ENCODE measurements at places on chromosomes 5 and 9.
A peak's percentile ranks its signal among the peaks of the same experiment; 100 is the strongest.

GRCh38 chr9:132982458-132982857 is 4.0 kb downstream of the GFI1B start:
- no peak for DNase-seq

DNA sequence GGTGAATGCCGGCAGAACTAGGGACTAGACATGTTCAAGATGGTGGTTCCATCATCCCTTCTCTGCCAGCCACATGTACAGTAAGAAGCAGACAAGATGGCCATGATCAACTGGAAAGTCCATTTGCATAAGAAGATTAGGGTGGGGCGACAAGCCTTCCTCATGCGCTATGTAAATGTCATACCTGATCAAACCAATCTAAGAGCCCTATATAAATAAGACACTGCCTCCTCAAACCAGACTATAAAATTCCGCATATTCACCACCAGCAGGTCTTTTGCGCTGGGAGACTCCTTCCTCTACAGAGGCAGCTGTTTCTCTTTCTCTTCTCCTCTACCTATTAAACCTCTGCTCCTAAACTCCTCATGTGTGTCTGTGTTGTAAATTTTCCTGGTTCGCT is 53.8 kb downstream of the TIMD4 start:
- no peak for DNase-seq

GRCh38 chr5:139046551-139046950 is 151.6 kb downstream of the SIL1 start:
- no peak for DNase-seq

DNA sequence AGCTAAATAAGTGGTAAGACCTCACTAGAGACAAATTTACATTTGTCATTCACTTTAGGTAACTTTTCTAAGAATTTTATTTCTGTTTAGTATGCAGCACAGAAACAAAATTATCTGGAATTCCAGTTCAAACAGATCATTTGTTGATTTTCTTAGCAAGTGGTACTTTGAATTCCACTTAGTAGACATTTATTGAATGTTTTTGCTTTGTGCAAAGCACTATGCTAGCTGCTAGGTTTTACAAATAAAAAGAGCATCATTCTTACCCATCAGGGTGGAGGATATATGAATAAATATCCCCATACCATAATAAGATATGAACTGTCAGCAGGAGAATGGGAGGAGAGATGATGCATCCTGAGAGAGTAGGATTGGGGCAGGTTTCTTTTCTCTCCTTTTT is 35.4 kb downstream of the GNG10 start:
- no peak for DNase-seq

DNA sequence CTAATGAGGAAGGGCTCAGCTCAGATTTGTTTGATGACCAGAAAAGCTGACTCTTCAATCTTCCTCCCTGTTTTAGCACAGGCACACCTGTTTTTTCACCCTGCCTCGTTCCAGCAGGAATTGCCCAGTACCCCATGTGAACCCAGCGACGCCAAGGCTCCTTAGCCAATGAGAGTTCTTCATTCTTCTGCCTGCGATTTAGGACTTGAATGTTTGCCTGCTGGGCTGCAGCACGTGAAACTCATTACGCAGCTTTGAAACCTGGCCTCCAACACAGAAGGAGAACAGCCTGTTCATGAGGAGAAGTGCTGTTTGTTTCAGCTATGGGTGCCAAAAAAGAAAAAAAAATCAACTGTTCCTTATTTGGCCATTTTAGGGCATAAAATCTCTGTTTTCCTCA is 315.5 kb downstream of the TRPM3 start:
- no peak for DNase-seq

DNA sequence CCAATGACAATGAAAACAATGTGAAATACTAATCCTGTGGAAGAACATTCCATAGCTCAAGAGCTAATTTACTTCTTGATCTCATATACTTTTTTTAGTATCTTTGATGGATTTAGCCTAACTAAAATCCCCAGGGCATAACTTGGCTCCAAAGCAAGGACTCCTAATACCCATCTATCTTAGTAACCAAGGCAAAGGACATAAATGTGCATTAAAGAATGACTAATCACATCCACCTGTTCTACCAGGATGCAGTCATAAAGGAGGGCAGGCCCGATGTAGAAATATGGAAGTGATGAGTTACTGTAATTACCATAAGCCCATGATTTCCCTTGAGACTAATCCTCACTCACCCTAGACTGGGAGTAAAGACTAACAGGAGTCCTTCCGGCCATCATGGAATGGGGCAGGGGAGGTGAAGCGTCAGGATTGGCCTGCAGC is 56.9 kb downstream of the KIF24 start:
- no peak for DNase-seq

GRCh38 chr9:123735376-123735775 is 194.6 kb downstream of the DENND1A start:
- no peak for DNase-seq

DNA sequence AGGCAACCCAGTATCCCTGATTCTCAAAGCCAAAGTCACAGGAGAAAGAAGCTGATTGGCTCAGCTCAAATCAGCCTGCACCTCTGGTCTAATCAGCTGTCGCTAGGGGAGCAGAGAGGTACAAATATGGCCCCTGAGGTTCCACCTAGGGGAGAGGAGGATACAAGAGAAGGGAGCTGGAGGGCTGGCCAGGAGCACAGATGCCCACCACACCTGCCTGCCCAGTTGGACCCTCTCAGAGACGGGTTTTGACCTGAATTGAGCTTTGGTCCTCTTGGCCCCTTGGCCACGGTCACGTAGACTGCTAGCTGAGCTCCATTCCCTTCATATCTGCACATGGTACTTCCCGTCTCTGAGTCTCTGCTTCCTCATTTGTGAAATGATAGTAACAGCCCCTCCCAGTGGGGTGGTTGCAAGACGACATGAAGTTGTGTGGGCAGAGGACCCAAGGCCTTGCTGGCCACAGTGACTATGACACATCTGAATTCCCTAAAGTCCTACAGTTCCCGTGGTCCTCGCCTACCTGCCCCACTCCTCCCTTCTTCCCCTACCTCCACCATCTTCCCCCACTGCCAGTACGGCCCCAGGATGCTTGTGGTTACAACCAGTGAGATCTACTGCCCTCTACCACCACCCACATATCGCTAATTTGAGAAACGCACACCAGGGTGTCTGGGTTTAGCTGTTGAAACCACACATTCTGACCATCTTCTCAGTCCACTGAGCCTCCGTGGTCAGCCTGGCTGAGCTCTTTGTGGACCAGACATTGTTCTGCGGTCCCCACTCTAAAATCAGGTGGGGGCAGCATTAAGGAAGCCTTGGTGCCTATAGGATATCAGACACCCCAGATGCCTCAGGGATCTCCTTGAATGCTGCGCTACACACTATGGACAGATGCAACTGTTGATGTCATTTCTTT is 60.3 kb upstream of the NEK6 start:
- DNase-seq = no peak

DNA sequence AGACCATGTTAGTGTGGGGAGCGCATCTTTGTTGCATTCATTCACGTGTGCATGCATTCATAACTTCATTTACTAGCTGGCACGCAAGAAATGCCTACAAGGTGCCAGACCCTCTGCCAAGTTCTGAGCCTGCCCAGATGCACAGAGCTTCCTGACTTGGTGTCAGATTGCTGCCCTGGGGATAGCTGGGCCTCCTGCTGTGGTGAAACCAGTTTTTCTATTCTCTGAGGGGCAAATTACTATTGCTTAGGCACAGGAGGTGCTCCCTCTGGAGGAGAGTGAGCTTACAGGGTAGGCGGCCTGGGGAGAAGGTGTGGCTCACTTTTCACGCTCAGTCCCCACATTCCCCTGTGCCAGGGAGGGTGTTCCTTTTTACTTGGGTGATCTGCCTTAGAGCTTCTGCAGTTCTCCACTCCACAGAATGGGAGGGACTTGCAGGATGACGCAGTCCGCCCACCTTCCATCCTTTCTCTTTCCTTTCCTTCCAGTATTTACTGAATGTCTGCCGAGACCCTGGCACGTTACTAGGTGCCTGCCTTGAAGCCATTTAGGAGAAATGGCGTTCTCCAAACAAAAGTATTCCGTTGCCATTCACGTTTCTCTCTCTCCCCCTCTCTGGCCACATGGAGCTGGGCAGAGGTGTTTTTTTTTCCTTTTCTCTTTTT is 27.9 kb upstream of the CTNNA1 start:
- peak; percentile 76 for DNase-seq

DNA sequence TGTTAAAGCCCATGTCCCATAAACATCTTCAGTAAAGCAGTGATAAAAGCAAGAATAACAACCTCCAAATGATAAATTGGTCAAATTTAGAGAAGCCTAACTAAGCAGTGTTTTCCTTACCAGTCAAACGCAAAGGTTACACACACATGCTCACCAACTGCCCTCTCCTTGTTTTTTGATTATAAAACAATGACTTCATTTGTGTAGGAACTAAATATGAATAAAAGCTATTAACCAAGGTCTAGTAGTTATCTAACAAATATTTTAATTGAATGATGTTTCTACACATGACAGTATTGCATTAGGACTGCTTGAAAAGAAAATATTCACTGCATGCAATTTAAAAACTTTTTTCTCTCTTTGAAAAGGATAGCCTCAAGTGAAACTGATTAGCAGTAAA is 36.7 kb downstream of the PCA3 start:
- no peak for DNase-seq

DNA sequence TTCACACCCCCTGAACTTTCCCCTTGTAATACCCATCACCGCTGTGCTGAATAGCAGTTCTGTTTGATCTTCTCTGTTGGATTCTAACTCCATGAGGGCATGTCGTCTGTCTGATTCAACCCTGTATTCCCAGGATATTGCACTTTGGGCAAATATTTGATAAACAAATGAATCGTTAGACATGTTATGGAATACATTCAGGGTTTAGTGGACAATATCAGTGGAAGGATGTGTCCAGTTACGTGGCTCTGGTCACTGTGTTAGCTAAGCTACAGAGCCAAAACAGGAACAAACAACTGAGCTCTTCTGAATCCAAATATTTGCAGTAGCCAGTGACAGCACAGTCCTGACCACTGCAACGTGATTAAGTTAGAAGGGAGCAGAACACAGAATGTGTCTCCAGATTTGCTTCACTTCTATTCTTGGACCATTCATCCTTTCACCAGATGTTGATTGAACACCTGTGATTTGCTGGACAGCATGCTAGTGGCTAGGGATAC is 13.2 kb downstream of the ANGPTL2 start:
- DNase-seq = no peak

DNA sequence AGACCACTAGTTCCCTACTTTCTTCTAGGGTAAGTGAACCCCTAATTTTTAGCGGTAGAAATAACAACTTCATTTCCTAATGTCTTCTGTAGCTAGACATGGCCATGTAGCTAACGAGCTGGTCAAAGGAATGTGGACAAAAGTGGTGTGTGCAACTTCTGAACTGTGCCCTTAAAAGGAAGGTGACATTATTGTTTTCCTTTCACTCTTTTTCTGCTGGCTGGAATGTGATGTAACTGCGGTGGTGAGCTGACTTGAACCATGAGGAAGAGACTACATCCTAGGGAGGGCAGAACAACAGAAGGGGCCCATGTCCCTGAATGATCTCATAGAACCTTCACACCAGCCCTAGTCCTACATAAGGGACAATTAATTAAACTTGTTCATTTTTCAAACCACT is 1.3 kb upstream of the SNX2 start:
- DNase-seq = no peak

DNA sequence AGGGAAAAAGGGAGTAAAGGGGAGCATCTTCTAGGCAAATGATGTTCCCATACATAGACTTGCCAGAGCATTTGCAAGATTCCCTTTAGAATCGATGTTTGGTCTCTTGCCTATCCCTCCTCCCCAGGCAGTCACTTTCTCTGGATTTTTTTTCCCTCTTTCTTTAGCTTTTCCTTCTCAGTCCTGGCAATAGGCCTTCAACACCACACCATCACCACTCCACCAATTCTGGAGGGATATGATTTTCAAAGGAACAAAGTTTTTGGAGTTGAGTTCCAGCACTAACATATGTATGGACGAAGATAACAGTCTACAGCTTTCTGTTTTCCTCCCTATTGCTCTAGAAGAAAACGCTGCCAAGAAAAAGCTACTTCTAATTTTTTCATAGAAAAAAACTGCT is 377.4 kb downstream of the PDE4D start:
- no peak for DNase-seq

DNA sequence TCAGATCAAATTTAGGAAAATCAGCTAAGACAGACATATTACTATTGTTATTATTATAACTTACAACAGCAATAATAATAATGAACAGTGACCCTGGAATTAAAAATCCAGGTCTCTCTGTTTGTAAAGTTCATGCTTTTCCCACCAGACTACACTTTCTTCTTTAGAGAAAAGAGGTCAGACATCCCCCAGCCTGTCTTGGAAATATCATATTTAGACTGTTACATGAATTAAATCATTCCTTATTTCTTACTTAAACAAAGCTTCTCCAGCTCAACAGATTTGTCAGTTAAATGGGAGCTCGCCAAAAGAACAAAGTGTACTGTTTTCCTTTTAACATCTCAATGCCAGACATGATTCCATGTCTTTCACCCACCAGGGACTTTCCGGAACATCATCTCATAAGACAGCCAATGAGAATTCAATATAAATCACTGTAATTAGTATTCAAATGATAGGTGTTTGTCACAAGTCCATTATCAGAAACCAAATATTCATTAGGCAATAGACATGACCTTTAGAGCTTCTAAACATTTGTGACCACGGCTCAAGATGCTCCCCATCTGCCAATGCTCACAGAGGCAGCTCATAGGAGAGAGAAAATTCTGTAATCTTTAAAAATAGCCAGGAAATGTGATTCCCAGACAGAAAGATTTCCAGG is 351.9 kb downstream of the ENC1 start:
- no peak for DNase-seq

DNA sequence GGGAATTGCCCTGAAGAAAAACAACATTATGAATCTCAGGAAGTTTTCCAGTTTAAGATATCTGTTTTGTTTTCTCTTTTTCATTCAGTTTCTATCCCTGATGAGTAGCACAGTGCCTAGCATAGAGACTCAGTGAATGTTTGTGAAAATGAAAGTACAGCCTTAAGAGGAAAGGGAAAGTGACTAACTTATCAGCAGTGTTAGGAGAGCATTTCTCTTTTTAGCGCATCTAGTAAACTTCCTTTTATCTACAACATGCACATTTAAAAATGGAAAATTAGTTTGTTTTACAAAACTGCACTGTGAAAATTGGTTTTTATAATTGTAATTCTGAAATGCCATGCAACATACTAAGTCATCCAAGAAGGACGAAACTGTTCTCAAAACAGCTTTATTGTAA is 110.8 kb downstream of the SMARCA2 start:
- DNase-seq = no peak

DNA sequence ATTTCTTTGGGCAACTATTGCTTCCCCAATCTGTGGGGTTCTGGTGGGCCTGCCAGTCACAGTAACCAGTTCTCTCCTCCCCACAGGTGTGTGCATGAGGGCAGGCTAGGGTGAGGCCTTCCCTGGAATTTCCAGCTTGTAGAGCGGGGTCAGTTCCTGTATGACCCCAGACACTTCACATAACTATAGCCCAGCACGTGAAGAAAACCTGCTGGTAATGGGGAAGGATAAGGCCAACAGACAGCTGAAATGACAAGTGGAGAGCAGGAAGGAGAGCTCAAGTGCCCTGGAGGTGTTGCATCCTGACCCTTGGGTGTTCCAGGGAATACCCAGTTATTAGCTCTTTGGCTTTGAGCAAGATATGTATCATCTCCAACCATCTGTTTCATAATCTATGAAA is 142.2 kb downstream of the CDC42SE2 start:
- no peak for DNase-seq

Measured in HTR-8/SVneo (cell line).